ENCODE measurements at places on chromosomes 11 and 22.

DNA sequence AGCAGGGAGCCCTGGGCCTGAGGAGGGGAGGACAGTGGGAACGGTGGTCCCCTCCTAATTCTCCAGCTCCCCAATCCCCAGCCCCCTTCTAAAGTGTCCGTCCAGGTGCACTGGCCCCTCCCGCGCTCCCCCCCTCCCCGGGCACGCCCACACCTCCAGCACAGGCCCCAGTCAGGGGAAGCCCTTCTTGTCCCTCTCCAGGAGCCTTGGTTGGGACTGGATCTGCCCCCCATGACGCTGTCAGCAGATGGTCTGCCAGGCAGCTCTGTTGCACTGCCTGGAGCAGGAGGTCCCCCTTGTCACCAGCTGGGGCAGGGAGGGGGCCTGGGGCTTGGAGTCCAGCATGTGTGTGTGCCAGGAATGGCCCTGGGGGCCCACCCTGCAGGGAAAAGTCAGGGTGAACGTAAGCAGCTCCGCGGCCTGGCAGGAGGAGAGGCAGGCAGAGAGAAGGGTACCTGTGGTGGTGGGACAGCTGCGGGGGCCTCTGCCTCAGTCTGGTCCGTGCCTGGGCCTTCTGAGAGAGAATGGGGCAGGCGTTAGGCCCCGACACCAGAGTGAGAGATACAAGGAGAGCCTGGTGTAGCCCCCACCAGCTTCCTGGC, 1.6 kb downstream of the IRF7 start:
- DNase-seq: no peak

DNA sequence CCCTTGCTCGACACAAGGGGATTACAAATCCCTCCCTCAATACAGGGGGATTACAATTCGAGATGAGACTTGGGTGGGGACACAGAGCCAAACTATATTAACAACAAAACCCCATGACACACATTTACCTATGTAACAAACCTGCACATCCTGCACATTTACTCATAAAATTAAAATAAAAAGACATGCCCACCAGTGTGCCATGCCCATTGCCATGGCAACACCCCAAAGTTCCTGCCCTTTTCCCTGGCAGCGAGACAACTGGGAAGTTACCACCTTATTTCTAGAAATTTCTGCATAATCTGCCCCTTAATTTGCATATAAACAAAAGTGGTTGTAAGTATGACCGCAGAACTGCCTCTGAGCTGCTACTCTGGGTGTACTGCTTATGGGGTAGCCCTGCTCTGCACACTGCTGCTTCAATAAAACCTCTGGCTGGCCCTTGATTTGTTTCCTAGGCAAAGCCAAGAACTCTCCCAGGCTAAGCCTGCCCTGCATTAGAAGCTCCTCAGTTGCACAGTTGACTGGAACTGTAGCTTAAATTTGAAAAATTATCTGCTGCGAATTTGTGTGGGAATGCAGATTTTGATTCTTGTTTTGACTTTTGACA, 8.6 kb upstream of the INCENP start:
- no peak for DNase-seq

DNA sequence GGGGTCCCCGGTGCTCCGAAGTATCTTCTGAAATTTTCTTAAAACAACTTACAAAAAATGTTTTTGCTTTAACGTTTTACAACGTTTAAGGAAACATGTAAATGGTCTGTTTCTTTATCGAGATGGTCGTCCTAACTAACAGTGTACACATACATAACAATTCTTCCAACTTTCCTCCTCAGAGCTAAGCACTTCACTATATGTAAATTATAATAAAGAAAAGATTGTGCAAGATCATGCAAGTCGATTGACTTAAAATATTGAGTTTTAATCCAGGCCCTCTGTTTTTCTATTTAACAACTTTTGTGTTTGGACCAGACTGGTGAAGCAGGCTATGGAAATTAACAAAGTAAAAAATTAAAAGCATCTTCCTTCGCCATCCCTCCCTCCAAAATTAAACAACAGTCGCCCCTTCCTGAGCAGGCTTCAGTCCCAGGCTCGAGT, 4.9 kb downstream of the ALX4 start:
- DNase-seq: no peak

- DNase-seq: no peak
Observed at GRCh38 chr11:121067962-121068647, 32.9 kb upstream of the TECTA start.

DNA sequence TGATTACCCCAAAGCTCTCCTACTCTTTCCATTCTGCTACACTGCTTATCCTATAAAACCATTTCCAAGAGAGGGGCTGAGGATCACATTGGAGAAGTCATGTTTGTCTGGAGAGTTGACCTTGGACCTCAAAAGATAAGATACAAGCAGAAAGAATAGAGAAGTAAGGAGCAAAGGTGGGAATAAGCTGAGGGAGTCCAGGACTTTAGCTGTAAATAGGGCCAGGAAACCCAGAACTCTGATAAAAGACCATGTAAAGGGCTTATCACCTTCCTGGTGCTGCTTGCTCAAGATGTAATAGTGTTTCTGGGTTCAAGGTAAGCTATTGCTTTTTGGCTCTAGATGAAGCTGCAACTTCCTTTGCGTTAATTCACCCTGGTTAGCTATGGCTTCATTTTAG, 32.8 kb upstream of the CCDC90B start:
- no peak for DNase-seq

GRCh38 chr11:134503596-134503995, 91.6 kb upstream of the B3GAT1 start:
- DNase-seq: no peak

DNA sequence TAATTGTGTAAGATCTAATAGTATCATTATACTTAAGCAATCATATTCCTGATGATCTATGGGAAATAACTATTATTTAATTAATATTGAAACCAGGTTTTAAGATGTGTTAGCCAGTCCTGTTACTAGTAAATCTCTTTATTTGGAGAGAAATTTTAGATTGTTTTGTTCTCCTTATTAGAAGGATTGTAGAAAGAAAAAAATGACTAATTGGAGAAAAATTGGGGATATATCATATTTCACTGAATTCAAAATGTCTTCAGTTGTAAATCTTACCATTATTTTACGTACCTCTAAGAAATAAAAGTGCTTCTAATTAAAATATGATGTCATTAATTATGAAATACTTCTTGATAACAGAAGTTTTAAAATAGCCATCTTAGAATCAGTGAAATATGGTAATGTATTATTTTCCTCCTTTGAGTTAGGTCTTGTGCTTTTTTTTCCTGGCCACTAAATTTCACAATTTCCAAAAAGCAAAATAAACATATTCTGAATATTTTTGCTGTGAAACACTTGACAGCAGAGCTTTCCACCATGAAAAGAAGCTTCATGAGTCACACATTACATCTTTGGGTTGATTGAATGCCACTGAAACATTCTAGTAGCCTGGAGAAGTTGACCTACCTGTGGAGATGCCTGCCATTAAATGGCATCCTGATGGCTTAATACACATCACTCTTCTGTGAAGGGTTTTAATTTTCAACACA, 6.4 kb downstream of the BIRC3 start:
- DNase-seq: no peak

- no peak for DNase-seq
Observed at GRCh38 chr22:32776802-32777201, 24.7 kb upstream of the TIMP3 start.

- no peak for DNase-seq
Observed at GRCh38 chr22:46012182-46012880, 35.4 kb upstream of the WNT7B start.
